NCI-H1436 treated with DMSO at 0.1 percent for 48 hours (cell line): ENCODE measurements at places on chromosomes 4 and X.

GRCh38 chrX:39850630-39851152 lies 247.1 kb downstream of the BCOR start:
- no peak for DNase-seq

DNA sequence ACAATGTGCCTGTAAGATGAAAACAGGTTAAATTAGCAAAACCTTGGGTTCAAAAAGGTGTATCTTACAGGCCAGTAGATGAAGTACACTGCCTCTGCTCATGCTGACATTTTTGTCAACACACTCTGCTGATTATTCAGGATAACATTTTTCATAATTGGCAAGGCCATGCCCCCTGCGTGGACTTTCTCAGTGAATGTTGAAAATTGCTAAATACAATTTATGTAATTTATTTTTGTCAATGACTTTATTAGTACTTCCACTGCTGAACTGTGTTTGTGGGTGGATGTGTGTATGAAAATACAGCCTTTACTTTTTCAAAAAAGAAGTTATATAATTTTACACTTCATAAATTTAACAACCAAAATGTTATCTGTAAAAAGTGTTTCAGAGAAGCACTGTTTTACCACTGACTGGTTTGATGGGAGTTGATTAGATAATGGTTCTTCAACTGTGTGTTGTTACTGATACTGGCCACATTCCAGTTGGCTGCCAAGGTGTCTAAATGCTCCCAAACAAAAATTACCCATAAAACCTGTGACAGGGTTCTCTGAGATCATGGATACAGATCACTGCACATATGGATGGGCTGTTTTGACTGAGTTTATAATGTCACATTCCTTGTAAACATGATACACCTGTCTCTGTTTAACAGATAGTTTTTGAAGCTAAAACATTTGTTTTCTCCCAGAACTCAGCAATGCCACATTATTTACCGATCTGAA lies 151.9 kb upstream of the SLC7A11 start:
- no peak for DNase-seq

- DNase-seq, result no peak
Observed at GRCh38 chrX:14003876-14004425, 25.7 kb downstream of the GEMIN8 start.

DNA sequence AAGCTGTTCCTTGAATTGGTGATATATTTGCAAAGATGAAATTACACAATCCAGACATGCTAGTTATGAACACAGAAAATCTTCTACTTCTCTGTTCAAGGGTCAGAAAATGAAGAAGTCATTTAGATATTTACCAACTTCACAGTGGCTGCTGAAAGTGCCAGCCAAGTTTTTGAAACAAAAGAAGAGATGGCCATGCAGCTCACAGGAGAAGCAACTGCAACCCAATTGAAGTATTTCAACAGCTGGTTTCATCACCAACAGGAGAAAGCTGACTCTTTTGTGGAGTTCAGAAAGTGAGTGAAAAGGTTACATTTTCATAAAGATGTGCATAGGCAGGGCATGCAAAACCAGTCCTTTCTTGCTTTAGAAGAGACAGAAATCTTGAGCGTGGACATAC lies 70.1 kb upstream of the LSM6 start:
- DNase-seq, result no peak

GRCh38 chr4:145929415-145930178 lies 9.0 kb downstream of the ZNF827 start:
- DNase-seq, result no peak

GRCh38 chr4:42391981-42392380 lies 5.3 kb upstream of the SHISA3 start:
- DNase-seq, result no peak

GRCh38 chr4:100049872-100050271 lies 99.8 kb upstream of the H2AZ1 start:
- DNase-seq, result no peak

- no peak for DNase-seq
Observed at GRCh38 chr4:82201303-82201702, 172.5 kb downstream of the HNRNPD start.

DNA sequence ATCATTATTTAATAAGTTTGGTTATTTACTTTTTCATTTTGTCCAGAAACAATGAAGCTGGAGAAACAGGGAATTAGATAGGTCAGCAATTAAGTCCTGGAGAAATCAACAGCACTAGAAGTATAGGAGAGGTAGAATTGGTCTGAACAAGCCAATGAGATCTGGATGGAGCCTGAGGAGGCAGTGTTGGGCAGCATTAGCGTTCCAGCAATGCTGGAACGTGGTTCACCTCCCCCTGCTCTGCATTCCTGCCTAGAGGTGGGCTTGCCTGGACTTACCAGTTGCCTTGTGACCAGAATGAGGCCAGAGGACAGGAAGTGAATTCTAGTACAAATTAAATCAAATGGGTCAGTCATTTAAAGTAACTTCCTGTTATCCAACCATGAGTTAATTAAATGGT lies 4.6 kb downstream of the RASSF6 start:
- DNase-seq, result peak; percentile 27

DNA sequence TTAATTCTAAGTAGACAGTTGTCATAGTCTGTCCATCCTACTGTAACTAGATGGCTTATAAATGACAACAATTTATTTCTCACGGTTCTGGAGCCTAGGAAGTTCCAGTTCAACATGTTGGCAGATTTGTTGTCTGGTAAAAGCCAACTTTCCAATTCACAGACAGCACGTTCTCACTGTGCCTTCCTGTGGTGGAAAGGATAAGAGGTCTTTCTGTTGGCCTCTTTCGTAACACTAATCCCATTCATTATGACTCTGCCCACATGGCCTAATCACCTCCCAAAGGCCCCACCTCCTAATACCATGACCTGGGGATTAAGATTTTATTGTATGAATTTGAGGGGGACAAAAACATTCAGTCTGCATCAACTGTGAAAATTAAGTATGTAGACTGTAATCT lies 83.2 kb downstream of the GALNTL6 start:
- no peak for DNase-seq

DNA sequence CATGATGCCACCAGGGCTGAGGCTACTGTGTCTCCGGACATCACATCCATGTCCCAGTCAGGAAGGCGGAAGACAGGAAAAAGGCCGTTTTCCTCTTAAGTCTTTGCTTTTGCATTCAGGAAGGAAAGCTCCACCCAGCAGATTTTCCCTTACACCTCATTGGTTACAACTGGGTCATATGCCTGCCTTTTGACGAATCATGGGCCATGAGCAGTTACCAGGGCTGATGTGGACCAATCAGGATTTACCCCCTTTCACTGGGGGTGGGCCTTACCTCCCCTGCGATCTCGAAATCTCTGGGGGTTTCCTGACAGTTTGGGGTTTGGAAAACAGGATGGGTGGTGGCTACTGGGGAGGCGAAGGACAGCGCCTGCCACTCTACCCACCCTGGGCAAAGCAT lies 52.5 kb upstream of the GRPEL1 start:
- no peak for DNase-seq

GRCh38 chr4:6277935-6278800 lies 8.5 kb downstream of the WFS1 start:
- no peak for DNase-seq

DNA sequence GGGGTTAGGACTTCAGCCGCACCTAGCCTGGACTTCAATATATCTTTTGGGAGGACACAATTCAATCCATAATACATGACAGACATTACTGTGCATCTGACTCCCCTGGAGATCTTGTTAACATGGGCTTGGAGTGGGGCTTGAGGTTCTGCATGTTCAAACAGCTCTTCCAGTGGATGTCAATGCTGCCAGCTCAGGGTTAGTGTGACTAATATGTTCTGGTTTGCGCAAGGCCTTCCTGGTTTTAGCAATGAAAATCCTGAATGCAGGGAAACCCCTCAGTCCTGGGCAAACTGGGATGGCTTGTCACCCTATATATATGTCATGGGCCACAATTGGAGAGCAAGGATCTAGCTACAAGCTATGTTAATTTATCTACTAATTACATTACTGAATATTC lies 2.7 kb upstream of the TSPAN7 start:
- no peak for DNase-seq

DNA sequence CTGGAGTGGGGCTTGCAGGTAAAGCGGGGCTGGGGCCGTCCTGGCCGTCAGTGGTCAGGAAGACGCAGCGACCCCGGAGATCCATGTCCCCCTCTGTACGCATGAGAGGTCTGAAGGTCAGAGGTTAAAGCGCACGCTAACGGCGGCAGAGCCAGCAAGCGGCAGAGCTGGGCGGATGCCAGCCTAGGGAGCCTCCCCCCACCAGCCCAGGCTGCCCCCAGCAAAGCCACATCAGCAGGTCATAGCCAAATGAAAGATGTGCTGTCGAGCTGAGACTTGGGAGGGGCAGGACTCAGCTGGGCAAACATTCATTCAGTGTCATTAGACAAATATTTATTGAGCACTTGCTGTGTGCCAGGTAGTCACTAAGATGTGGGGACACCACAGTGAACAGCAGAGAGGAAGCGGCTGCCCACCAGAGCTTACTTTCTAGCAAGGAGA lies 593 bp upstream of the JAKMIP1 start:
- no peak for DNase-seq

GRCh38 chrX:68428431-68428830 lies 4.9 kb downstream of the OPHN1 start:
- DNase-seq, result no peak

GRCh38 chr4:3880615-3881120 lies 114.5 kb downstream of the ADRA2C start:
- no peak for DNase-seq

GRCh38 chr4:103091601-103092223 lies 7.9 kb downstream of the BDH2 start:
- DNase-seq, result peak; percentile 50
